Nucleus accumbens (tissue), 56 donors: ENCODE measurements at places on chromosomes 5 and 9.

DNA sequence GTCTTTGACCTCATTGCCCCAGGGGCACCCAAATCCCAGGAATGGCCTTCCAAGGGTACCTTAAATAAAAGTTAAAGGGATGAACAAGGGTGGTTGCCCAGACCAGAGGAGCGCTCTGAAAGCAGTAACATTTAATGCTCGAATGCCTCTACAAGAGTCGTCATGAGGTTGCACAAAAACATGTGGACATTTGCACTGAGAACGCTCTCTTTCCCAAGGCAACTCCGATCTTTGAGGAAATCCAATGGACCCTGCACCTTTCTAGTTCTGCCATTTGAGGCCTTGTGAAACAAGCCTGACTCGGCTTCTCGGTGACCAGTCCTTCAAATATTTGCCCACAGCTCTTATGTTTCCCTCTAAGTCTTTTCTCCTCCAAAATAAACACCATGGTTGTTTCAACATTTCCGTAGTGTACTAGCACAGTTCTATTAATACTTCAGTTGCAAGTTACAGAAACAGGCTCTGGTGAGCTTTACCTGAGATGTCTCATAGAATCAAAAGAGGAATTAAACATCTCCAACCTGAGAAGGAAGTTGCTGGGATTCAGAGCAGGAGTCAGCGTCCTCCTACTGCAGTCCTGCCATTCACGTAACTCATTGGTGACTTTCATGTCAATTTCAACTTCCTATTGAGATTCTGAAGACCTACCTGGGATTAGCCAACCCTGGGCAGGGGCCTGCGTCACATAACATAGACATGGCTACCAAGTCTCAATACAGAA is 168.8 kb upstream of the RAI14 start:
- no peak for DNase-seq

- no peak for DNase-seq
These were observed 49.8 kb downstream of the SGCD start for GRCh38 chr5:156376751-156377150.

- peak; percentile 9 for DNase-seq
These were observed 176.7 kb upstream of the ZNF608 start for GRCh38 chr5:124923131-124923530.

DNA sequence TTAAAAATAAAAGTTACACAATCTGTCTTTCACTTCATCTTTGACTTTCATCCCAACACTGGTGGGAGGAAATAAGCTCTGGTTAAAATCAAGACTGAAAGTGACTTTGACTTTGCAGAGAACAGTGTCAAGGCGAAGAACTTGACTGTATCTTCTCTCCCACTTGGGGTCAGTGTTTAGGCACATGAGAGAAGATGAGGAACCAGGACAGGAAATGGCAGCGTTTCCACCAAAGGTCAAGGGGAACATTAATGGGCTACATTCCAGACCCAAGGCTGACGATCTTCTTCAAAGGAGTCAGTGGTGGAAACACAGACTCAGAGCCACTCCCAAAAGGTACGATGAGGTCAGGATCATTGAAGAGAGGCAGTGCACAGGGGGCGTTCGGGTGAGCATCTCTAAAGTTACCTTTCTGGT is 409.5 kb downstream of the ARHGEF28 start:
- DNase-seq, result no peak

GRCh38 chr9:83649080-83649479 is 26.1 kb downstream of the IDNK start:
- DNase-seq, result peak; percentile 3
